ENCODE measurements at places on chromosomes 2 and 18.
A peak's percentile ranks its signal among the peaks of the same experiment; 100 is the strongest.

DNA sequence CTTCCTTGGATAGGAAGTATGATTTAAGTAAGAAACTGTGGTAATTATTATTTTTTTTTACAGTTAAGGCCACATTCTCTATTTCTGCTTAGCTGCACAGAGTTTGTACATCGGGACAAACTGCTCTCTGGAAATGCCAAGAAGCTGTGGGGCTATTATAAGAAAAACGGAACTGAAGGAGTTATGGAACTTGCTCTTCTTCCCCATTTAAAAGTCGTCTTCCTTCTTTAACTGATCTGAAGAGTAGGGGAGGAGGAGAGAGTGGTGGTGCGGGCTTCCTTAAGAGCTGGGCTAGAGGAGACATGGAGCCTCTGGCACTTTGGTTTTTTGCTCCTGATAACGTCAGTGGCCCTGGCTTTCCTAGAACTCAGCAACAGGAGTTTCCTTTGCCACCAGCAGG is 54.4 kb downstream of the RAB31 start:
- no peak for DNase-seq

DNA sequence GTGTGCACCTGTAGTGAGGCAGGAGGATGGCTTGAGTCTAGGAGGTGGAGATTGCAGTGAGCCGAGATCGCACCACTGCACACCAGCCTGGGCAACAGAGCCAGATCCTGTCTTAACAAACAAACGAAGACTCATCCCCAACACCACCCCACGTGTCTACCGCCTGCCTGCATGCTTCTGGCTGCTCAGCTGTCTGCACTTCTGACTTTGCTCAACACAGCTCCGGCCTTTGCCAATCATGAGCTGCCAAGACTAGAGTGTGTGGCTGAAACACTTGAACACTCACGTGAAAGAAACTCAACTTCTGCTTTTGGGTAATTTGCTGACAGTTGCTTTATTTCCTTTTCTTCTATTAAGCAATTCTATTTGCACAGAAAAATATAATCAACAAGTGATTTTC is 32.1 kb upstream of the SP3 start:
- DNase-seq, result no peak

GRCh38 chr2:209821806-209822205 is 50.2 kb downstream of the UNC80 start:
- no peak for DNase-seq

- no peak for DNase-seq
Measured at GRCh38 chr2:46333912-46334311, 36.7 kb downstream of the EPAS1 start.

- no peak for DNase-seq
Measured at GRCh38 chr2:37013315-37013641, 46.9 kb upstream of the STRN start.

GRCh38 chr18:79695269-79695668 is 15.7 kb downstream of the CTDP1 start:
- DNase-seq, result peak; percentile 42

GRCh38 chr2:202164411-202164810 is 74.0 kb downstream of the SUMO1 start:
- DNase-seq, result peak; percentile 50

GRCh38 chr2:75640621-75641121 is 5.9 kb upstream of the MRPL19 start:
- DNase-seq, result peak; percentile 53

GRCh38 chr2:10489842-10490555 is 41.9 kb upstream of the ODC1 start:
- DNase-seq, result no peak

Measured in ELF-1 (cell line).